ENCODE measurements at places on chromosomes 2 and 18.

GRCh38 chr18:45103319-45104048 is 422.8 kb downstream of the SETBP1 start:
- DNase-seq = no peak

GRCh38 chr2:129803871-129804270 is 175.6 kb upstream of the RAB6C start:
- DNase-seq = no peak

- no peak for DNase-seq
These were observed 18.3 kb downstream of the SGPP2 start for GRCh38 chr2:222442665-222443064.

GRCh38 chr2:200602584-200602983 is 16.8 kb downstream of the AOX1 start:
- DNase-seq = no peak

- no peak for DNase-seq
These were observed 198.8 kb upstream of the FOSL2 start for GRCh38 chr2:28193630-28194403.

- no peak for DNase-seq
These were observed at the start of gene GNLY for GRCh38 chr2:85694052-85695025. GNLY (plus strand) TSS chr2:85694358; CDS start chr2:85694419, 61 bp downstream.

GRCh38 chr2:128727404-128727803 is 408.7 kb upstream of the HS6ST1 start:
- DNase-seq = no peak

DNA sequence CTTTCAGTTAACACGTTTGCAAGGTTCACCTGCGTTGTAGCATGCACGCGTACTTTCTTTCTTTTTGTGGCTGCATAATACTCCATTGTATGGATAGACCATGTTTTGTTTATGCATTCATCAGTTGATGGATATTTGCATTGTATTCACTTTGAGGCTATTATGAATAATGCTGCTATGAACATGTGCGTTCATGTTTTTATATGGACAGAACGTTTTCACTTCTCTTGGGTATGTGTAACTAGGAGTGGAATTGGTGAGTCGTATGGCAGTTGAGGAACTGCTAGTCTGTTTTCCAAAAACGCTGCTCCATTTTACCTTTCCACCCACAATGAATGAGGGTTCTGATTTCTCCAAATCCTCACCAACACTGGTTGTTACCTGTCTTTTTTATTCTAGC is 244.3 kb downstream of the GLI2 start:
- no peak for DNase-seq

DNA sequence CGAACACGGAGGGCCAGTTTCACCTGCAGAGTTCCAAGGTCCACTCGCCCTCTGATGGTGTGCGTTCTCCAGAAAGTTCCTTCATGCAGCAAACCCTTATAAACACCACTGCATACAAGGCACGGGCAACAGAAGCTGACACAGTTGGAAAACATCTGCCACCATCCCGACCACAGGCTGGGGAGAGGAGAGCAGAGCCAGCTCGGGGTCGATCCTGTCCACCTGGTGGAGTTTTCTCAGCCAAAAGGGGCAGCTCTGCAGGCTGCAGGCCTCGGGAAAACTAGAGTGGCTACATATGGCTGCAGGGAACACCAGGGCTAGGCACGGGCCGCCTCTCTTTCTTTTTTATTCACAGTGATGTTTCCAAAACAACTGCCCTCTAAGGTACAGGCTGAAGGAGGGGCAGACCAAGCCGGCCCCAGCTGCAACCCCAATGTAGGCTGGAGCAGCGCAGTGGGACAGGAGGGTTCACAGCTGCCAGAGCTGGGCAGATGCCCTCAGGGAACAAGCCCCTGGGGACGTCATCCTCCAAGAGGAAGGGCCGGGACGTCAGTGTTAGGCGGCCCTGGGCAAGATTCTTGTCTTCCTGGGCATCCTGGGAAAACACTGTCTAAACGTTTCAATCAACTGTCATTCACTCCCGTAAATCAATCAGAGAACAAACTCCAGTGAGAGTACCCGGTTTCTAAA is 274.7 kb downstream of the TWIST2 start:
- no peak for DNase-seq

GRCh38 chr2:120436885-120437603 is 91.1 kb downstream of the INHBB start:
- DNase-seq = no peak

DNA sequence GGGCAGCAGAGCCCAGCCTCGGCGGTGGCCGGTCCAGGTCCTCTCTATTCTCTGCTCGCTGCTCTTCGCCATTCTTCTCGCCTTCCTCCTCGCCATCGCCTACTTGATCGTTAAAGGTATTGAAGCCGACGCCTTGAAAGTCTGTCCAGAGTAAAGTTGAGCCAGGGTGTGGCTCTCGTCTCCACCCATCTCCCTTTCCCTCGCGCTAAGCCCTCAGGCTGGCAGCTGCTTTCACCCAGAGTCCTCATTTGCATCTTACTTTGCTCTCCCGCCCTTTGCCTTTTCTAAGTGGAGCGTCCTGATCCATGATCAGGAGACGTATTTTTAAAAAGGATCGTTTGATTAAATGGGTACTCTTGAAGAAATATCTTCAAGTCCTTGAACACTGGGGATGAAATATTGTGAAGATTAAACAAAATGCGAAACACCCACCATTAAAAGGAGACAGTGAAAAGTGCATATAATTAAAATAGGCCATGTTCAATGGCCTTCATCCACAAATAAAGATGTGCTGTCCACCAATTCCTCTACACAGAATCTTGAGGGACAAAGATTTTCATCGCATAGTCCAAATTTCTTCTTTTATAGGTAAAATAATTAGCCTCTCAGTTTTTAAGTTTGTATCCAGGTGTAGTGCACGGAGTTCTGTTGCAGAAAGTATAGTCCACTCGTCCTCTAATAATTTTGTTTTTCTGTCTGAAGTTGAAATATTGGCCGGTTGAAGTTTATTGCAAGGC is 657 bp downstream of the ARL6IP6 start:
- peak; percentile 75 for DNase-seq

DNA sequence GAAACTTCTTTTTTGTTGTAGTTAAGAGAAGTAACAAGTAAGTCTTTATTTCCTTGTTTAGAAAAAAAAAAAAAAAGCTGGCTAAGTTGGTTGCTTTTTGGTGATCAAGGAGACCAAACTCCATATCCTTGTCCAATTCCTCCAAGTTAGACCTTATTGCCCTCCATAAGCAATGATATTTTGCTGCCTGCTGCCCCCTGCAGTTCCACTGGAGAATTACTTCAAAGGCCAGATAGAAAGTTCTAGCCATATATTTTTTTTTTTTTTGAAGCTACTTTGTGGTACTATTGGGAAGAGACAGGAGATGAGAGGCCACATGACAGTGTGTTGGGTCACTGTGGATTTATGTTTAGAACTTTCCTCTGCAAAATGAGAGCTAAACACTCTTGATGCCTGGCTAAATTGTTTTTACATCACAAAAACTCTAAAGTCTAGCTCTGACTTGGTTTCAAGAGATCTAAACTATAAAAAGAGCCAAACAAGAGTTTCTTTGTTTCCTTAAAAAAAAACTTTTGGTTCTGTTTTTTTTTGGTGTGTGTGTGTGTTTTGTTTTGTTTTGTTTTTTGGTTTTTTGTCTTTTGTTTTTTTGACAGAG is 80.7 kb upstream of the RASGRP3 start:
- DNase-seq = peak; percentile 26

GRCh38 chr2:119256582-119256921 is 32.9 kb downstream of the STEAP3 start:
- peak; percentile 59 for DNase-seq

GRCh38 chr2:20637147-20637546 is 13.8 kb downstream of the HS1BP3 start:
- DNase-seq = no peak

DNA sequence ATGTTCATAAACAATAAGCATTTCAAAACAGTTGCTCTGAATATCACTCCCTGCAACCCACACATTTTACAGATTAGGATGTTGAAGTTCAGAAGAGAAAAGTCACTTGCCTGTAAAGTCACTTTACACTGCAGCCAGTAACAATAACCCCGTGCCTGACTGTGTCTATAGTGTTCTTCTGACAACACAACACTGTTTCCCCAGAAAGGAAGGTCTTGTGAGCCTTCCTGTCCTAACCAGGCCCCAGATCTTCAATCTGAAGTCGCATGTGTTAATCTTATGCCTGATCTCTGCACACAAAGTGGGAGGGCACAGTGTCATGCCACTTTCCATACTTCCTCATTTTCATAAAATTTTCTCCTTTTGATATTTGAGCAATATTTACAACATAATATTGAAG is 120.2 kb downstream of the FEZ2 start:
- DNase-seq = no peak

GRCh38 chr2:34069604-34070003 is 470.5 kb upstream of the FAM98A start:
- DNase-seq = no peak

DNA sequence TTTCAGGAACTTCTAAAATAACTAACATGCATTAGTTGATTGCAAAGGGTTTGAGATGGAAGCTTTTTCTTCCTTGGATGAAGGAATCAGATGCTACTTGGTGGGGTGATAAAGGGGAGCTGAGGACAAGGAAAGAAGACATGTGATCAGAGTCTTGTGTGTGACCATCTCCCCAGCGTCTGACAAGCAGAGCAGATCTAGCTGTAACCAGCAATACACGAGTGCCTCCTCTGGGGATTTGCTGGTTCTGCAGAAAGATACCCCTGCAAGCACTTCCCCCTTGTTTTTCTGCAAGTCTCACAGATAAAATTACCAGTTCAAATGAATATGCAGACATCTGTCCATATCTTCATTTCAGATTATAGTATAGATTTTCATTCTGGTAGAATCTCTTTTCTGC is 2.7 kb downstream of the CDH7 start:
- DNase-seq = peak; percentile 72

GRCh38 chr2:16466133-16466820 is 199.4 kb downstream of the CYRIA start:
- no peak for DNase-seq

- no peak for DNase-seq
These were observed 25.9 kb upstream of the SULT1C4 start for GRCh38 chr2:108351889-108352288.

DNA sequence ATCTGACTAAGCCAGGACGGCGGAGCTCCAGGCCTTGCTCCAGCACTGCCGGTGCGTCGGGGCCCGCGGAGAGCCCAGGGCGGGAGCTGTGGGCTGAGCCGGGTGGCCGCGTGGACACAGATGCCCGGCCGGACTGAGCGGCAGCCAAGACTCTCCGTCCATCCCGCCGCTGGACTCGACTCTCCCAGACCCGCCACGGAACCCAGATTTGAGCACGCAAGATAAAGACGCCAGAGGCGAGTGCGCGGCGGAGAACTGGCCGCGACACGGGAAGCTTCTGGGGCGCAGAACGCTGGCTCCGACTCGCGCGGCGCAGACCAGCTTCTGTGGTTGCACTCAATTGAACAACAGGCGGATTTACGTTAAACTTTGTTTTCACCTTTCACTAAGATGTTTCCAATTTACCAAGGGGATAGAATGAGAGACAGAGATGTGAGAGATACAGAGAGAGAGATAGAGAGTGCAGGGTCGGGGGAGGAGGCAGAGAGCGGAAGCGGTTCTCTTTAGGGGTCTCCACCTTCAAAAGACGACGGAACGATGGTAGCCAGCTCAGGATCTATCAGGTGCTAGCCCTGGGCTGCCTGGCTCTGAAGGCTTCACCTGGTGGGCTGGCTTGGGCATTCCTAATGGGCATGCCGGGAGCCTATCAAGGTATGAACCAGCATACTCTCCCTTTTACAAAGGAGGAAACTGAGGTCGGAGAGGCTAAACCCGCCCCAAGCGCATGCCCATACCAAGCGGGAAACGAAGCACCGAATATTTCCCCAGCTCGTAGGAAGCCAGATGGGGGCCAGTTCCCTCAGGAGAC is 10.4 kb upstream of the EN1 start:
- no peak for DNase-seq

DNA sequence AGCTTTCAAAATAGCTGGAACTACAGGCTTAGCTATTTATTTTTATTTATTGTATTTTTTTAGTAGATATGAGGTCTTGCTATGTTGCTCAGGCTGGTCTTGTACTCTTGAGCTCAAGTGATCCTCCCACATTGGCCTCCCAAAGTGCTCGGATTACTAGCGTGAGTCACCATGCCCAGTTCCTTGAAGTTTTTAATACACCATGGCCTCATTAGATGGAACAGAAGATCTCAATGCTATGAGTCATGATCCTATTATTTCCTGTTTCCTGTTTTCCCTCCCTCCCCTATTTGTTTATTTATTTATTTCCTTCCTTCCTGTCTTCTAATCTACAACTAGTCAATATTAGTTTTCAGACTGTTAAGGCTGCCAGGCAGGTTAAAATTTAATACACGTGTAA is 309.0 kb downstream of the CMPK2 start:
- DNase-seq = no peak

DNA sequence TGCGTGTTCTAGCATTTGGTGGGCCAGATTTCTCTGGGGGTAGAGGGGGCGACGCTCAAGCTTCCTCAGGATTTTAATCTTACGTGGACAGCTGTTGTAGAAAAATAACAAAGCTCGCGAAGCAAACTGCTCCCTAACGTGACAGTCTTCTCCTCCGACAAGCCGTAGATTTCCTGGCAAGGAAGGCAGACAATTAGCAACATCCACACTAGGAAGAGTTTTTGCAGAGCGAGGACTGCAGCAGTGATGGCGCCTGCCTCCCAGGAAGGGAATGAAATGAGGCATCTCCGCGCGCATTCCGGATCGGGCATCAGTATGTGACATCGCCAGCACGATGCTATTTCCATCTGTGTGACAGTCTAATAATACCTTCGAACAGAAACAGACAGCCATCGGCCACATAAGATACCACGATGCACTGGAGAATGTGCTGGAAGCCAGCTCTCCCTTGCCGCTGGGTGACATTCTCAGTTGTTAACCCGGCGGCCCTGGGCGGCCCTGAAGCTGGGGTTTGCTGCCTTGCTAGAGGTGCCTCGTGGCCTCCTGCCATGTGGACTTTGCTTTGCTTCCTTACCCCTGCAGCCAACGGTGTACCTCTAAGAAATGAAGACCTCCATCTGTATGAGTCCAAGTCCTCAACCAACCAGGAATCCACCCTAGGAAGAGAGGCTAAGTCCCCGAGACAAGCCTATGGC is 101.8 kb upstream of the AGAP1 start:
- DNase-seq = no peak

DNA sequence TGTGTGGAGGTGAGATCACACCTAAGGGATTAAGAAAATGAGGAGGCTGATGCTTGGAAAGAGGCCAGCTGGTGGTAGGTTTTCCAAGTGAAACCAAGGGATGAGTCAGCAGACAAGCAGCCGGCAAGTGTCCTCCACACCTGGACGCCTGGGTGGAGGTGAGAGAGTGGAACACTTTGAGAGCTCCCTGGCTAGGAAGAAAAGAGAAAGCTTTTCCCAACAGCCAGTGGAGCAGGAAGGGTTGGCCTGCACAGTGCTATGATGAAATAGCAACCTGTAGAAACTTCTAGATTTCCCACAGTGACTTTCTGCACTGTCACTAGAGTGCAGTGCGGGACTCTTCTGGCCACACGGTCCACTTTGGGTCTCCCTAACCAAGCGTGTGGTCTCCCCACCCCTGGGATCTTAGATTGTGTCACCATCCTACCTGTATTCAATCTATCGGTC is 19.6 kb upstream of the IL37 start:
- no peak for DNase-seq

GRCh38 chr2:145203891-145204290 is 684.0 kb upstream of the ZEB2 start:
- peak; percentile 79 for DNase-seq
